Stimulated activated CD8-positive, alpha-beta memory T cell treated with anti-CD3 and anti-CD28 coated beads, Interleukin-7, amount 100 ng/mL, for 1 hour (primary cell): ENCODE measurements at places on chromosomes 12 and 14.

- DNase-seq, result no peak
Observed at GRCh38 chr14:88270776-88271175, 52.3 kb downstream of the KCNK10 start.

DNA sequence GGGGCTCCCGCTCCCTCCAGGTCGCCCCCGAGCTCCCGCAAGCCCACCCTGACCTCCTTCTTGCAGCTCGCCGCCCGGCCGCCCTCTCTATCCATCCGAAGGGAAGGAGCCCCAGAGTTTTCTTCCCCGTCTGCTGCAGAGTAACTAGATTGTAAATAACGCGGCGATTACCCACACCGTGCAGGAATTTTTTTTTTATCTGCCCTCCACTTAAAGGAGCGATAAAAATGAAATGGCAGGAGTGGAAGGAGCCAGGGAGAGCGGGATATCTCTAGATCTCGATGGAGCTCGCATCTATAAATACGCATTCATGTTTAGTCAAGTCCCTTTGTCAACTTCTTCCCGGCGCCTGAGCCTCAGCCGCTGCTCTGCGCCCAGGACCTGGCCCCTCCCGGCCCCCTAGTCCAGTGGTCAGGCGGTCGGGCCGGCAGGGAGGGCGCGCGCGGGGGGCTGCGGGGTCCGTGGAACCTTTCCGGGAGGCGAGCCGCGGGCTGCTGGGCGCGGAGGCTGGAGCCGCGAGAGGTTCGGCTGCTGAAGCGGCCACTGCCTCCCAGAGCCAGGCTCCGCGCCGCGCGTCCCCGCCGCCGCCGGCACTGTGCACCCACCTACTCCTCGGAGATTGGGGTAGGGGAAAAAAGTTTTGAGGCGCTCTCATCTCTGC, 386.0 kb downstream of the BCAT1 start:
- DNase-seq, result no peak

DNA sequence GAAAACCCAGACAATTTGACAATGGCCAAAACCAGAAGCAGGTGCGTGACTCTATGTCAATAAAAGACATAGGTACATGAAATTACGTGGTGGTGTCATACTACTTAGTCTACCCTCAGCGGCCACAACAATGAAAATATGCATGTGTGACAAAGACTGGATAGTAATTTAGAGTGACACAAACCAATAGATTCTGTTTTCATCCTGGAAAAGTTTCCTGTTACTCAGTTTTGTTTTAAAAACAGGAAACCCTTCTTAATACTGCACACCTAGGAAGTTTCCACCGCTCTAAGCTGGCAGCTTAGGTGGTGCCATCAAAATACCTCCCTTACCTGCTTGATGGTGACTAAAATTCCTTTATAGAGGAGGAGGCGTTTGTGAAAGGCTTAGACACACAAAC, 15.1 kb downstream of the POU6F1 start:
- DNase-seq, result no peak

DNA sequence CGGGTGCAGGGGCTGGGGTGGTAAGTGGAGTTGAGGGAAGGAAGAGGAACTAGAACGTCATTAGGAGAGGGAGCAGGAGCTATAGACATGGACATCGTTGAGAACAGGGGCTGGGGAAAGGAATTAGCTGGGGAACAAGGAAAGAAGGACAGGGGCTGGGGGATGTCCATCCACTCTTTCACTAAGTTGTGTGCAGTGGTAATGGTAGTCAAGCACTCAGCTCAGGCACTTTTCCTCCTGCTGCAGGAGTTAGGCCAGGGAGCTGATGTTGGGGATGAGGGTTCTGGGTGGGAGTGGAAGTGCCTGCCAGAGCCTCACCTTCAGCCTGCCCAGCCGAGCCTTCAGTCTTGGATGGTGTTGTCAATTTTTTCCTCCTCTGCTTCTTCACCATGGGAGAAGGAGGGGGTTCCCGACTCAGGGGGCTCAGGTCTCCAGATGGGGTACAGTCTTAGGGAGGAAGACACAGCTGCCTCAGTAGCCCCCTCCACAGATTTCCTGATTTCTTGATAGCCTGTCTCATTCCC, 9.2 kb downstream of the AGAP2 start:
- DNase-seq, result no peak

GRCh38 chr14:102945346-102946130, 23.1 kb downstream of the AMN start:
- DNase-seq, result no peak

- DNase-seq, result no peak
Observed at GRCh38 chr12:112881602-112882001, 25.2 kb upstream of the OAS1 start.

GRCh38 chr12:124904306-124905098, 9.9 kb downstream of the UBC start:
- DNase-seq, result no peak
